RWPE1 (cell line): ENCODE measurements at places on chromosomes 4 and X.

GRCh38 chrX:35439034-35439660, 359.0 kb upstream of the MAGEB16 start:
- no peak for DNase-seq

DNA sequence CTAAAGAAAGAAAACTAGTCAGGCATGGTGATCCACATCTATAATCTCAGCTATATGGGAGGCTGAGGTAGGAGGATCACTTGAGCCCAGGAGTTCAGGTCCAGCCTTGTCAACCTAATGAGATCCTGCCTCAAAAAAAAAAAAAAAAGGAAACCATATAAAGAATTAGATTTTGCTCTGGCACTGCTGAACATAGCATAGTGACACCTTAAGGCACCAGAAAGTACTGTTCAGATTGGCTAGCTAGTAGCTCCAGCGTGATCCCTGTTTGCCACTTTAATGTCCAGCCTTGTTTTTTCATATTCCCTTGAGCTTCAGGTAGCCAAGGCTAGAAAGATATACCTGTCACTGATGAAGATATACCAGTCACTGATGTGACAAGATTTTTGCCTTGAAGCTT, 34.1 kb downstream of the EXOC1 start:
- no peak for DNase-seq

DNA sequence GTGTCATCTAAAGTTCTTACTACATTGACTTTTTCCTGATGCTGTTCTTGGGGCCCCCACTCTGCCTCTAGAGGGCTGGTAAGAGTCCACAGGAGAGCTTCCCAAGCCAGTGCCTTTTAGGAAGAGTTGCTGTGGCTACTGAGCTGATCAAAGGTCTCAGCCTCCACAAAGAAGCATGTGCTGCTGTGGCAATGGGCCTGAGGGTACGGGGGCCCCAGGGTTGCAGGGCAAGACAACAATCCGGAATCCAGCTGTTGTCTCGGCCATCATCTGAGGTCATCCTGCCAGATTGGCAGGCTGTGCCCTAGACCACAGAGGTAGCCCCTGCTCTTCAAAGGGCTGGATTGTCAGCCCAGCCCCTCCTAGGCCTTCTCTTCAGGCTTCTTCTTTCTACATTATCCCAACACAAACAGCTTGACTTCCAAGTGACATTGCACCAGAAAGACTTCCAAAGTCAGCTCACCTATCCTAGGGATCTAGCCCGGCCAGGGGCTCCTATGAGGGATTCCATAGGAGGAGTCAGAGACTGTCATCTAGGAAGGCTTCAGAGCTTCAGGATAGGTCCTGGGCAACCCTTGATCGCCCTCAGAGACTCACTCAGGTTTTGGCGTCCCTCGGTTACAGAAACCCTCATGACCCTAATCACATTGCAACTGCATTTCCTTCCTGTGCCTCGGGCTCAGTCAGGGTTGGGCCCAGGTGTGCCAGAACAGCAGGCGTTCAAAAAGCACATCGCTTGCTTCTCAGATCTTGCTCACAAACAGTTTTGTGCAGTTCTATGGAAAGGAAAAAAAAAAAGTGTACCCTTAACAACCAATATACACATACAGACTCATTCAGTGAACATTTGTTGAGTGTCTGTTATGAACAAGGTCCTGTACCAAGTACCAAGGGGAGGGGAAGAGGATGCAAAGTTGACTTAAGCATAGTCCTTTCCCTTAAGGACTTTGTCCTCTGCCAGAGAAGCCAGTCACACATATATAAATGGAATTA, 27.8 kb downstream of the SLC25A5 start:
- DNase-seq, result no peak

- no peak for DNase-seq
Measured at GRCh38 chr4:168593399-168593798, 96.5 kb downstream of the PALLD start.

- no peak for DNase-seq
Measured at GRCh38 chrX:28848707-28849106, 261.5 kb downstream of the IL1RAPL1 start.

DNA sequence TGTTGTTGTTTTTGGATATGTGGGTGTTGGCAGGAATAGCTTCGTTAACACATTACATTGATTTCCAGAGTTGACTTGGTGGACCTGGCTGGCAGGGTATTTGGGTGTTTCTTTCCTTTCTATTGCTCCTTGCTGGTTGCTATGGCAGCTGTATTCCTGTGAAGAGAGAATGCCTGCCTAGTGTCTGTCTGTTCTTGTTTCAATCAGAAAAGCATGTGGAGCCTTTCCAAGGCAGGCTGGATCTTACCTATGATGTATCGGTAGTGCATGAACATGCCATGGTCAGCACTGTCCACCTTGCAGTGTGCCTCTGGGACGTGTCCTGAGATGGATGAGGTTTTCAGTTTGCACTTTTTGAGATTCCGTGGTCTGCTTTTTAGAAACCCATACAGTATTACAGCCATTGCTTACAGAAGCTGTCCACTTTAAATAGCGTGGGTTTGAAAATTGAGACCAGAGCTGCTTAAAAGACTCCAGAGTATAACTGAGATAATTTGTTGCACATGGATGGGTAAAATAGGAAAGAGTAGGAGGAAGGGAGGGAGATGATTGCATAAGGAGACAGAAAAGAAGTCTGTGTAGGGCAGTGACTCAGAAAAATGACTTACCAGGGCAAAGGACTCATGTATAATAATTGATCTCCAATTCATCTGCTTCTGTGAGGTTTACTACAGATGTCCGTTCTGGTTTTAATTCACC, 20.0 kb upstream of the AADAT start:
- DNase-seq, result no peak

DNA sequence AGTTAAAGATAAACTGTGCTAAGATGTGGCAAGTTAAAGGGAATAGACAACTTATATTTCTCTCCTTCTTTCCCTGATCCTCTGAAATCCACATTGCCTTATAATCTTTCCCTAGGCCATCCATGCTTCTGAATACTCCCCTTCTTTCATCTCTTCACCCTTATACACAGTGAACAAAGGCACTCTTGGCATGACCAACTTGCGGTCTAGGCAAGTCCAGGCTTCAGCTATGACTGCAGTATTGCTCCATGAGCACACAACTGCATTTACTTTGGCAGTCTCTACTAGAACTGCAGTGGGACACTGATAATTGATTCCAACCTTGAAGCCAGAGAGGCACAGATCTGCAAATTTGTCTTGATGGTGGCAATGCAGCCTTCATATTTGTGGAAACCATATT, 24.2 kb upstream of the UBA6 start:
- peak; percentile 29 for DNase-seq

DNA sequence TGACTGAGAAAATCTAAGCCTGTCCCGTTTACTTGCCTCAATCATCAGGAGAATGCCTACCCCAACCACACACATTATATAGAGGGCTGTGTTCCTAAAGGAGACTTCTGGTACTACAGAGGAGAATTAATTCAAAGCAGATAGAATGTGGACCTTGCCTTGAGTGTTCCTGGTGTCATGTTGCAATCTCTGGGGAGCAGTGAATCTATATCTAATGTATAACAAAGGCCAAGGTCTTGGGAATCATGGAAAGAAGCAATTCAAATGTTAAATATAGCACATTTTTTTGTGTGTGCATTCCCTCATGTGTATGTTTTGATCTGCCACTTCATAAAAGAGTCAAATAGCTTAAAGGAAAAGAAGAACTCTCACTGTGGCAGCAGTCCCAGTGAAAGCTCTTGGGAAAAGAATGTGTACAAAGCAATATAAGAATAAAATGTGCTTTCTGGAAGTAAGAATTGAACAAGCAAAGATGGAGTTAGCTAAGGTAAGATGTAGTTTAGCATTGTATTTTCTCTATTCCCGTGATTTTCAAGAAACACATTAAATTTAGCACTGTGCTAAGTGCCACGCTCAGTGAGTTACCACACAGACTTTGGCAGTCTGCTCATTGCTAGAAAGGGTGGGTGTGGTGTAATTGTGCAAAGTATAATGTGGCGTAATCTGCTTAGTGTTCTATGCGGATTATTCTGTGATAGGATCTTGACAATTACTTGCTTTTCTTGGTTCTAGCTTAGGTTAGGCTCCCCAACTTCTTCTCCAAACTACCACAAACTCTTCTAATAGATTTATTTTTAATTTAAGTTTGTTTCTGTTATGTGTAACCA, 13.7 kb downstream of the ADH6 start:
- DNase-seq, result no peak

DNA sequence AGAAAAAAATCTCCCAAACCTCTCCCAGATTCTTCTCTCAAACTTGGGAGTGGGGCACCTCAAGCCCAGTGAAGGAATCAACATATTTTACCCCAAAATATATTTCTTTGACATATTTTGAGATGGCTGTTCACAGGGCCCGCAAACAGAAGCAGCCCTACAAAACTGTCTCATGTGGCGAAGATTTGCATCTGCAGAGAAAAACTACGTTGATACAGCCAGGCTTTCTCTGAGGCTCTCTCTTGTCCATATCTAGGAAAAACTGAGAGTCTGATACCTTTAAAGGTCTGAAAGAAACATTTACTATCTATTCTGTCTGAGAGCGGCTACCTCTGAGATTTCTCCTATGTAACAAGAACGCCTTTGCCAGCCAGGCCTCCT, 23.3 kb upstream of the TMSB4X start:
- no peak for DNase-seq

DNA sequence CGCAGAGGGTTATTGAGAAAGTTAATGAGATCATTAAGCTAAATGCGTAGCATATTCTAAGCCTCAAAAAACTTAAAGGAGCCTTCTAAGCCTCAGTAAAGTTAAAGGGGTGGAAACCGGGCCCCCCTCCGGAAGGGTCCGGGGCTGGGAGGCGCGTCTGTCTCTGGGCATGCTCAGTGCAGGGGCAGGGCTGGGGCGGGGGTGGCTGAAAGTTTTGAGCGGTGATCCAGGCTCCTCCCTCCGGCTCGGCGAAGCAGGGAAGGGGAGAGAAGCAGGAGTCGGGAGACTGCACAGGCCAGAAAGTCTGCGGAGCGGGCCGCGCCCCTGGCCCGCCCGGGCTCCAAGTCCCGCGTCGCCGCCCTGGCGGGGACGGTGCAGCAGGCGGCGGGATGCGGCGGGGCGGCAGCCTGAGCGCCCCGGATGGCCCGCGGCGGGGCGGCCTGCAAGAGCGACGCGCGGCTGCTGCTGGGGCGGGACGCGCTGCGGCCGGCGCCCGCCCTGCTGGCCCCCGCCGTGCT, at the start of gene EVC:
Gene EVC (plus strand): TSS at position 241 of the 518 bp plus-strand sequence. CDS start 180 bp downstream, at position 421.
- peak; percentile 70 for DNase-seq

- DNase-seq, result no peak
Measured at GRCh38 chr4:172207886-172208285, 394.7 kb downstream of the GALNTL6 start.

GRCh38 chrX:148500423-148501385, at the start of gene AFF2:
Gene AFF2, plus strand, starts transcription at chrX:148500617. Its CDS starts 481 bp downstream, at chrX:148501098.
- DNase-seq, result no peak

- no peak for DNase-seq
Measured at GRCh38 chrX:135707880-135708279, 5.6 kb upstream of the CT45A1 start.

- DNase-seq, result no peak
Measured at GRCh38 chrX:132648895-132649294, 160.1 kb upstream of the MBNL3 start.

- no peak for DNase-seq
Measured at GRCh38 chr4:71290476-71290875, 48.3 kb upstream of the SLC4A4 start.

DNA sequence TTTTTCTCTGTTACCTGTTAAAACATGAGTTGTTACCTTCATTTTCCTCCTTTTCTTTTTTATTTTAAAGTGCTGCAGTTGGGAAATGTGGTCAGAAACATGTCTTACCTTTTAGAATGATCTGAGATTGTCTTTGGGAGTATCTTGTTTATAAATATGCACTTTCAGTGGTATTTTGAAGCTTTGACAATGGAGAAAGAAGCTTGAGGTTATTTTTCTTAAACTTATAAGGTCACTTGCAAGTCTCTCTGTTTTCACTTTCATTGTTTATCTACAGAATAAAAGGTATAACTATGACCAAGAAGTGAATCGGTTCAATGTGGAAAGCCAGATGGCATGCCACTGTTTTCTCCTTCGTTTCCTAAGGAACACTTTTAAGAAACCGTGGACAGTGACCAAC, 167.5 kb upstream of the SLC7A11 start:
- DNase-seq, result no peak

GRCh38 chr4:108126806-108127205, 41.9 kb downstream of the LEF1 start:
- no peak for DNase-seq

- DNase-seq, result no peak
Measured at GRCh38 chr4:962231-963208, 10.8 kb downstream of the DGKQ start.

GRCh38 chrX:109357706-109358105, 124.2 kb downstream of the GUCY2F start:
- DNase-seq, result no peak

GRCh38 chr4:76275486-76276124, 24.1 kb downstream of the FAM47E start:
- DNase-seq, result no peak

DNA sequence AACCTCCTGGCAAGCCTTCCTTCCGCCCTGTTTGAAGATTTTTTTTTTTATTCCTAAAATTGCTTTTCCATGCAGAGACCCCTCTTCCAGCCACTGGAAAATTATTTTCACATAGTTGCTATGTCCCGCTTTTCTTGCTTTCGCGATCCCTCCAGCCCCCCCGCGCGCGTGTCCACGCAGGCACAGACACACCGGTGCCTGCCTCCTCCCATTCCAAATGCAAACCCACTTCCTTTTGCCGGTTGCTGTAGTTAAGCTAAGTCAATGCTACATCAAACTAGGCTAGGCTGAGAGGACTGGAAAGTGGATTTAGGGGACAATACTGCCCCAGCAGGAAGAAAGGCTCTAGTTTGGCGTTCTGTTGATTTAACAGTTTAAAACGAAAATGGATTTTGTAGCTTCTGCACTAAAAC, 111.0 kb downstream of the DHX15 start:
- no peak for DNase-seq

DNA sequence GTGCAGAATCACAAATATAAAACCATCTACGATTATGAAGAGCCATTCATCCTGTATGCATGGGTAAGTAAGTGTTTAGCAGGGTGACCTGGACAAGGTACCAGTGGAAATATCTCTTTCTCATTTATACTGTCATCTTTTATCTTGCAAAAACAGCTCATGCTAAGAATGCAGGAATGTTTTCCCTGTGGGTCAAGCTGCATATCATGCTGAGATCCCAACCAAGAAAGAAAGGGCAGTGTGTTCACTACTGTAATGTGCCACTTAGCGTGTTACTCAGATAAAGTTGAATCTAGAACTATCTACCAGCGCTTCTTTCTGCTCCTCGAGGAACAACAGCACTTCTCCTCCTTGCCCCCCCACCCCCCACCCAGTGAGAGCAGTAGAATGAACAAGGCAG, 212.7 kb upstream of the TBL1X start:
- no peak for DNase-seq

GRCh38 chrX:78573630-78574029, 85.5 kb downstream of the RTL3 start:
- no peak for DNase-seq

DNA sequence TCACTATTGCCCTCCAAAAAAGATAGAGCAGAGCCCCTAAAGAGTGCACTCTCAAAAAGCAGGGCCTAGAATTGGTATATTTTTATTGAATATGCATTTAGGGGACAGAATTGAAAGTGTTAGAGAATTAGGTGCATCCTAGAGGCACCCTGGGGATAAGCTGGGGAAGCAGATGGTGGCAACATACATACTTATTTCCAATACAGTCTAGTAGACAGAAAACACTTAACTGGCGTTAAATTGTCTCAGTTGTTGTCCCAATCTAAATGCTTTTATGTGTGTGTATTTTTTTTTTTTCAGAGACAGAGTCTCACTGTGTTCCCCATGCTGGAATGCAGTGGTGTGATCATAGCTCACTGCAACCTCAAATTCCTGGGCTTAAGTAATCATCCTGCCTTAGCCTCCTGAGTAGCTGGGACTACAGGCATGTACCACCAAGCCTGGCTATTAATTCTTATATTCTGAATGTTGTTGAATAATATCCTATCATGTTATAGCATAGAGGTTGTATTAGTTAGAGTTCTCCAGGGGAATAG, 481.8 kb downstream of the GRXCR1 start:
- DNase-seq, result no peak
